ENCODE measurements at places on chromosomes 11 and 22. TPM values are rescaled to one million over a fixed set of nuclear protein-coding genes. Genes with fewer than 3 reads are reported as not detected.

Gene AP5B1
- 1.5 TPM for polyA plus RNA-seq

Gene MAJIN
- polyA plus RNA-seq: not detected

Gene MN1
- 16.9 TPM for polyA plus RNA-seq

Gene TRIM49
- polyA plus RNA-seq: not detected

Gene OR6M1
- polyA plus RNA-seq: not detected

Gene GUCY1A2
- 5.7 TPM for polyA plus RNA-seq

Gene DERL3
- polyA plus RNA-seq: 0.66 TPM

Gene EXPH5
- 0.43 TPM for polyA plus RNA-seq

Gene SCN3B
- polyA plus RNA-seq: 54.9 TPM

Gene NLRP14
- not detected for polyA plus RNA-seq

Gene NAALADL1
- polyA plus RNA-seq: 6.4 TPM

Gene OR6A2
- polyA plus RNA-seq: not detected

Gene YAP1
- 74.0 TPM for polyA plus RNA-seq

Gene TMEM191C
- polyA plus RNA-seq: 0.51 TPM

Gene SLC37A2
- polyA plus RNA-seq: 2.3 TPM

All from forelimb muscle (tissue), 1 donor.